ELR (cell line): ENCODE measurements at places on chromosomes 12 and 14.

- DNase-seq, result no peak
Measured at GRCh38 chr14:53692451-53692850, 264.2 kb downstream of the BMP4 start.

GRCh38 chr12:53213348-53213747, 6.3 kb upstream of the ITGB7 start:
- peak; percentile 82 for DNase-seq

DNA sequence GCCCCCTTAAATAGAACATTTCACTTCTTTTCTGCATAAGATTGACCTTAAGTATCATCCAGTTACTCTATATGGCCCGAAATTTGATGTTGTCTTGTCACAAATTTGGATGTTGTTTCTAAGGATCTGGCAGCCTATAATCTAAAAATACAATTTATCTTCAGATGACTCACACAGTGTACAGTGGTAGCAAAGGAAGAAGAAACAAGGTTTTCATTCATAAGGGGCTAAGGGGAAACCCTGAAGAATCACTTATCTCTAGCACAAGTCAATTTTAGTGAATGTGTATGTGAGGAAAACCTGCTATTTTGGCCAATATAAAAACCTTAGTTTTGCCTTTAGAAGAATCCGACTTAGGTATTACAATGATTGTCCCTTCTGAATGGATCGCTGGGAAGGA, 606.3 kb upstream of the LRFN5 start:
- DNase-seq, result no peak

GRCh38 chr12:2765052-2765451, 29.7 kb upstream of the FKBP4 start:
- DNase-seq, result no peak

DNA sequence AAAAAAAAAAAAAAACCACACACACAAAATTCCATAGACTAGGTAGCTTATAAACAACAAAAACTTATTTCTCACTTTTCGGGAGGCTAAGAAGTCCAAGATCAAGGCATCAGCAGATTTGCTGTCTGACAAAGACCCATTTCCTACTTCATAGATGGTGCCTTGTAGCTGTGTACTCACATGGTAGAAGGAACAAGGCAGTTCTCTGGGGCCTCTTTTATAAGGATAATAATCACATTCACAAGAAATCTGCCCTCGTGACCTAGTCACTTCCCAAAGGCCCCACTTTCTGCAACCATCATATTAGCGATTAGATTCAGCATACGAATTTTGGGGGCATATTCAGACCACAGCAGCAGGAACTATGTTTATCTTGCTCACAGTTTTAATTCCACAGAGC, 54.9 kb downstream of the STXBP6 start:
- DNase-seq, result no peak

GRCh38 chr12:91222746-91223145, 40.1 kb upstream of the DCN start:
- peak; percentile 71 for DNase-seq

DNA sequence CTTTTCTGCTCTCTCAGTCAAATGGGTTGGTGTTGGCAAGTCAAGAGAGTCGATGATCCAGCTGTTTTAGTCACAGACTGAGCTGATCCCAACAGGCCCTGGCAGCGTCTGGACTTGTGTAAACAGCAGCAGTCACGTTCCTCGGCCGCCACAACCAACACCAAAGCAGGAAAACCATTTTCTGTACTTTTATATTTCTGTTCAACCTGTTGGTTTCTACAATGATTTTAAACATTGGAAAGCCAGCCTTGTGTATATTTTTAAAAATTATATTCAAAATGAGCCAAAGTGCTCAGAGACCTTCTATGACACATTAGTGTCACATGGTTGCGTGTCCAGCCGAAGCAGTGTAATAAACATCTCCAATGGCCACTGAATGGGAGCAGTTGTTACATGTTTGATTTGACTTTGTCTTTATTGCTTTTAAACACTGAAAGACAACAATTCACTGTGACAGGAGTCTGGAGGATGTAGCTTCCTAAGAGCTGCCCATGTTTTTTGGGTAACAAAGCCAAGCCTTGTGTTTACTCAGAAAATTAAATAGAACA, 5.9 kb upstream of the SIVA1 start:
- no peak for DNase-seq

GRCh38 chr12:388012-388411, 1.1 kb downstream of the KDM5A start:
- DNase-seq, result peak; percentile 16

DNA sequence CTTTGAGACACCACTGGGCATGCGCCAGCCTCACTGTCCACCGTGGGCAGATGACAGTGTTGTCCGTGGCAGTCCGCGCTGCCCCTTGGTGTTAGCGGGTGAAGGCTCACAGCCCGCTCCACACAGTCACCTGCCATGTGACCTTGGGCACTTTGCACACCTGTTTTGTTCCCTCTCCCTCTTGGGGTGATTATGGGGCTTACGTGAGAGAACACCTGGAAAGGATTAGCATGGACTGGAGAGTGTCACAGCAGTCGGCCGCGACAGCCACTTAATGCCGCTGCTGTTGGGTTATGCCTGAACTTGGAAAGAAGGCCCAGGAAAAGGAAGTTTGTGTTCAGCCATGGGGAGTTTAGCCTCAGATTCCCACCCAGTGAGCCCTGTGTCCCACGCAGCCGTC, 94.2 kb downstream of the DDX51 start:
- DNase-seq, result no peak

DNA sequence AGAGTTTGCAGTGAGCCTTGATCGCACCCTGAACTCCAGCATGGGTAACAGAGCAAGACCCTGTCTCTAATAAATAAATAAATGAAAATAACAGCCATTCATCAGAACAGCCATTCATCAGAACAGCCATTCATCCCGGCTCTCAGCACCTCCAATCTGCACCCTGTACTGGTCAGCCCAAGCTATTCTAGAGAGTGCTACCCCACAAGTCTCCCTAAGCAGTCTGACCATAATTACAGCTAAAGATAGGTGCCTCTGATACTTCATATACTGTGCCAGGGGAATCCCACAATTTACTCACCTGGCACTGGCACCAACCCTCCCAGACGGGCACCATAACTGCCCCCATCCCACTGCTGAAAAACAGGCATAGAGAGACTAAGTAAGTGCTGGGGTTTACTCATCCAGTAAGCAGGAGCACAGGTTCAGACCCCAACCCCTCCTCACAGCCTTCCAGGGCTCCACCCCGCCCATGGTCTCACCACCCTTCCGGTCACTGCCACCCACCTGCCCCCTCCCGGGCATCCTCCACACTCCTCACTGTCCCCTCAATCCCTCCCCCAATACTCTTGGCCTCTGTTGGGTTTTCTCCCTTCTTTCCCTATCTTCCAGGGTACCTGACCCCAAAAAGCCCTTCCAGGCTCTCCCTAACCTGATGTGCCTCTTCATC, 15.2 kb upstream of the EIF5 start:
- DNase-seq, result no peak

GRCh38 chr14:56378046-56378445, 201.6 kb upstream of the TMEM260 start:
- no peak for DNase-seq

DNA sequence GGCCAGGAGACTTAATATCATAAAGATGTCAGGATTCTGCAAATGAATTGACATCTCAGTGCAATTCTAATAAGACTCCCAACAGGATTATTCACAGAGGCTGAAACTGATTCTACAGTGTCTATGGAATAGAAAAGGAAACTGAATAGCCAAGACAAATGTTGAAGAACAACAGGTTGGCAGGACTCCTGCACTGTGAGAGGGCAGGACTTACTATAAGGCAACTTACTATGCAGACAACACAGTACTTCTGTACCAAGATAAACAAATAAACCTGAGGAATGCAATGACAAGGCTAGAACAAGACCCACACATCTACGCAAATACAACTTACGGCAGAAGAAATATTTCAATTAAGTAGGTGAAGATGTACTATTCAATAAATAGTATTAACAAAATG, 132.2 kb upstream of the FKBP4 start:
- DNase-seq, result no peak

DNA sequence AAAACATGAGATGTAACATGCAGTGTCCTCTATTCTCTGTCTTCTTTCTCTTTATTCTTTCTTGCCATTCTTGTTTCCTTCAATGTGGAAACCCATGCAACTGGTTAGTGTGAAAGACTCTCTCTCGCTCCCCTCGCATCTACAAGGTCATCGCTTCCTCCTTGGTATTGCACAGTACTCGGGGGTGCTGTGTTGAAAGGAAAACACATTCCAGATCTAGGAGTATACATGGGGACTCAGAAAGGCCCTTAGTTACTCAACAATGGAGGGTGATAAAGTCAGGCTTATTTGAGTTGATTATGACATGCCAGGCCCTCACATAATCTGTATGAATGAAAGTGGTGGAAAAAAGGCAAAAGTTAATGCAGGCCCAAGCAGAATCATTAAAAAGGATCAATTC, 75.5 kb upstream of the OVCH1 start:
- no peak for DNase-seq

DNA sequence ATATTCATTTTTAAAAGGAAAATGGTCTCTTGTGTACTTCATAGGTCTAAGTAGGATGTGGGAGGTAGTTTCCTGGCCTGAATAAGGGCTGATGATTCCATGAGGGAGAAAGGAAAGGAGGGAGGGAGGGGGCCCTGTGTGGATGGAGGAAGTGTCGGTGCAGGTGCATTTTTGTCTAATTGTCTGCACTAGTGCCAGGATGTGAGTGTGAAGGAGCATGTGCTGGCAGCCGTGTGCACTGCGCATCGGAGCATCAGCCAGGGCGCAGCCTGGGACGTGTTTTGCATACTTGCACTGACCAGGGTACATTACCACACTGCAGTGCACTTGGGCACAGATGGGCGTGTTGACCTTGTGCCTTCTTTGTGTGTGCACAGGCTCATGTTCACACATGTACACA, 29.2 kb downstream of the SMUG1 start:
- no peak for DNase-seq

DNA sequence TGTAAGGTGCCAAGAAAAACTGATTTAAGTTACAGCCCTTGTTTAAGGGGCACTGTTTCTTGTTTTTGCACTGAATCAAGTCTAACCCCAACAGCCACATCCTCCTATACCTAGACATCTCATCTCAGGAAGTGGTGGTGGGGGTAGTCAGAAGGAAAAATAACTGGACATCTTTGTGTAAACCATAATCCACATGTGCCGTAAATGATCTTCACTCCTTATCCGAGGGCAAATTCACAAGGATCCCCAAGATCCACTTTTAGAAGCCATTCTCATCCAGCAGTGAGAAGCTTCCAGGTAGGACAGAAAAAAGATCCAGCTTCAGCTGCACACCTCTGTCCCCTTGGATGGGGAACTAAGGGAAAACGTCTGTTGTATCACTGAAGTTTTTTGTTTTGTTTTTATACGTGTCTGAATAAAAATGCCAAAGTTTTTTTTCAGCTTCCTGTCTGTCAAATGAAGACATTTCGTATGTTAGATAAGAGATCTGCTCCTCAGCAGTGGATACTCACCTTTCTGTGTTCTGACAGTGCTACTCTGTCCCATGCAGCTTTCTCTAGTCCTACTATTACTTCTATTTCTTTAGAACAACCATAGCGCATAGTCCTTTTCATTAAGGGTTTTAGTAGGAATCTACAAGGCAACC, 1.2 kb upstream of the PA2G4 start:
- DNase-seq, result no peak

- no peak for DNase-seq
Measured at GRCh38 chr12:24396224-24396623, 446.8 kb upstream of the SOX5 start.

GRCh38 chr12:70338531-70338930, 27.6 kb upstream of the KCNMB4 start:
- DNase-seq, result no peak

DNA sequence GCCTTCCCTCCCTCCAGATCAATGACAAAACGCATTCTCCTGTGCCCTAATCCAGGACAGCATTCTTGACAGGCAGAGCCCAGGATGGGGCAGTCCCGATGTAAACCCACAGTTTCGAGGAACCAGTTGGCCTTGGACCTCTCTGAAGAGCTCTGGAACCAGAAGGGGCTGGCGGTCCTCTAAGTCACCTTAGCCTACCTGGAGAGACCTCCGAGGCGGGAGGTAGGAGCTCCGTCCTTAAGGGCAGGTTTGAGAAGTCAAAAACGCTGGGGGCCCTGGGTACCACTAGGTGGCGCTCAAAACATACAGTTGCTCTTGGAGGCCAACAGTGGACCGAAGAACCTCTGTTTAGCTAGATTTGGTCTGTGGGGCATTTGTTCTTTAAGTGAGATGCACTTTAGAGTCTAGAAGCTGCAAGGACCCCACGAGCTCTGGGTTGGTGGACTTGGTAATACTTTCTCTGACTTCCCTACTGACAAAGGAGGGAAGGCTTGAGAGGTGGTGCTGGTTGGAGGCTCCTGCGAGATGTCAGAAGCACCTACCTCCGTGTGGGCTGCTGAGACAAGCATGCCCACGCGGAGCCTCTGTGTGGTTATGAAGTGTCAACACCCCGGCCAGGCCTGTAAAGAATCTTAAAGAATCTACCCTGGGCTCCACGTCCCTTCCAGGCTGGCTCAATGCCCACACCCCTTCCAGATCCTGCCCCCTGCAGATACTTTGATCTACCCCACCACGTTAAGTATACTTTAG, 74.8 kb upstream of the CHST11 start:
- peak; percentile 84 for DNase-seq

GRCh38 chr12:46206471-46206870, 62.4 kb downstream of the SLC38A1 start:
- no peak for DNase-seq

DNA sequence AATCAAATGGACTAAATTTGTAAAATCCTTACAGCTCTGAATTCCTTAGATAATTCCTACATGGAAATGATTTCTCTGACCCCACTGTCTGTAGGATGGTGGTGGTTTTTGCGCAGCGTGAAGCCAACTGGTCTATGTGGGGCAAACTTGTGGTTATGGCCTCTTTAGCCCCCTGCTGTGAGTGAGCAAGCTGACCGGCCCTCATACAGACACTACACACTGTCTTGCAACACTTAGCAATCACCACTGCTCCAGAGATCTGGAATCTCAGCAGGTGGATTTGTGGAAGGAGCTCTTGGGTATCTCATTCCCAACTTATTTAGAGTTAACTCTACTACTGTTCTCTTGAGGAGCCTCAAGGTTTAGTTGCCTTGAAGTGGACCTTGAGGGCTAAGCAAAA, 70.2 kb downstream of the SCN8A start:
- DNase-seq, result no peak

- DNase-seq, result no peak
Measured at GRCh38 chr12:96028538-96028937, 6.8 kb downstream of the LTA4H start.

DNA sequence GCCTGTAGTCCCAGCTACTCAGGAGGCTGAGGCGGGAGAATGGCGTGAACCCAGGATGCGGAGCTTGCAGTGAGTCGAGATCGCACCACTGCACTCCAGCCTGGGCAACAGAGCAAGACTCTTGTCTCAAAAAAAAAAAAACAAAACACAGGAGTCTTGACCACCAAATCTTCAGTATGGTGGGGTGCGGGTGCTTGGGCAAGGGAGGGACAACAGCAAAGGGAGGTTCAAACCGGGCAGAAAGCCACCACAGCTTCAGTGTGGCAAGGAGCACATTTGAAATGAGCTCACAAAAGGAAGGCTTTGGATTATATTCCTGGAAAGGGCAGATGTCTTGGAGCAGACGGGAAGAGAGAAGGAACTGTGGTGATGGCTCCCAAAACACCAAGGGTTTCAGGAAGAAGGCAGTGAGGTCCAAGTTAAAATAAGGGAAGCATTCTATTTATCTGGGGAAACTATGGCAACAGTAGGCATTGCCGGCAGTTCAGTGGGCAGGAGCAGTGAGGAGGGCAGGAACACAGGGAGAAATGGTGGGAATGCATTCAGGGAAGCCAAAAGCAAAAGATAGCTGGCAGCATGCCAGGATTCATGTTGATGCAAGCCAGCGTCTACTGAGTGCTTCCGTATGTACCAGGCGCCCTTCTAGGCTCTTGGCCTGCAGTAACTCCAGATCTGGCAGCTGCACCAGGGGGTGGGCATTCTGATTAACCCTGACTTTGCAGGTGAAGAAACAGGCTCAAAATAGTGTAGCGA, 51.0 kb upstream of the SRSF5 start:
- DNase-seq, result peak; percentile 67
